ENCODE measurements at places on chromosomes 2 and 18. TPM values are rescaled to one million over a fixed set of nuclear protein-coding genes. Genes with fewer than 3 reads are reported as not detected.

STPG4 gene
- total RNA-seq = not detected

ACMSD gene
- total RNA-seq = not detected

CRYGD gene
- not detected for total RNA-seq

ARL5A gene
- total RNA-seq = 42.9 TPM

PPP1CB gene
- total RNA-seq = 138 TPM

NCKAP5 gene
- total RNA-seq = 0.12 TPM

PROC gene
- not detected for total RNA-seq

RAB17 gene
- 1.6 TPM for total RNA-seq

MC5R gene
- total RNA-seq = not detected

IL36A gene
- not detected for total RNA-seq

LRP2 gene
- under 0.01 TPM for total RNA-seq

NMS gene
- not detected for total RNA-seq

MMADHC gene
- total RNA-seq = 131 TPM

SERPINB7 gene
- not detected for total RNA-seq

COLEC11 gene
- 1.4 TPM for total RNA-seq

ABCG5 gene
- total RNA-seq = not detected

LIMS3 gene
- total RNA-seq = 1.9 TPM

DNER gene
- 0.58 TPM for total RNA-seq

TGFBRAP1 gene
- total RNA-seq = 11.8 TPM

SPR gene
- 22.2 TPM for total RNA-seq

ASB18 gene
- not detected for total RNA-seq

DTNA gene
- total RNA-seq = 16.1 TPM

SLC39A6 gene
- total RNA-seq = 47.8 TPM

CGREF1 gene
- 10.2 TPM for total RNA-seq

DHRS9 gene
- total RNA-seq = 51.2 TPM

CFAP53 gene
- under 0.01 TPM for total RNA-seq

IL18RAP gene
- total RNA-seq = not detected

MRO gene
- 0.82 TPM for total RNA-seq

GALR1 gene
- total RNA-seq = not detected

L3MBTL4 gene
- 0.09 TPM for total RNA-seq

RAB11FIP5 gene
- 32.2 TPM for total RNA-seq

ATP6V1B1 gene
- total RNA-seq = 0.51 TPM

CREG2 gene
- not detected for total RNA-seq

SLC4A5 gene
- not detected for total RNA-seq

NFE2L2 gene
- total RNA-seq = 81.2 TPM

MAP3K2 gene
- 36.9 TPM for total RNA-seq

CFAP221 gene
- total RNA-seq = not detected

DPP4 gene
- 96.3 TPM for total RNA-seq

MARCO gene
- not detected for total RNA-seq

NDUFAF7 gene
- total RNA-seq = 15.5 TPM

HOXD1 gene
- not detected for total RNA-seq
